Transverse colon (tissue), 4 donors: ENCODE measurements at places on chromosomes 7 and 10. TPM values are rescaled to one million over a fixed set of nuclear protein-coding genes. Genes with fewer than 3 reads are reported as not detected.

GRCh38 chr10:28410420-28411135 lies 107.7 kb upstream of the MPP7 start:
- H3K27me3 ChIP-seq = no peaks in the 10 kb centered on the region
- H3K27ac ChIP-seq = no peak overlapping the region
- no peaks in the 10 kb centered on the region for H3K4me1 ChIP-seq
- no peak for DNase-seq
- H3K36me3 ChIP-seq = no peaks in the 10 kb centered on the region

- H3K27ac ChIP-seq = no peak overlapping the region
- no peaks in the 10 kb centered on the region for H3K4me1 ChIP-seq
- H3K27me3 ChIP-seq = no peaks in the 10 kb centered on the region
- no peaks in the 10 kb centered on the region for H3K36me3 ChIP-seq
- no peak for DNase-seq
- H3K4me3 ChIP-seq = no peak overlapping the region
Measured at GRCh38 chr7:37516664-37517063, 68.0 kb upstream of the ELMO1 start.

The UTF1 gene
- total RNA-seq = not detected

The GARIN1A gene
- total RNA-seq = not detected

GRCh38 chr7:36227223-36227622 lies 74.2 kb downstream of the EEPD1 start:
- DNase-seq = peak; percentile 54
- H3K36me3 ChIP-seq = no peaks in the 10 kb centered on the region
- H3K4me3 ChIP-seq = no peak overlapping the region
- H3K4me1 ChIP-seq = peaks cover 13% of the 10 kb centered on the region
- no peak overlapping the region for H3K27ac ChIP-seq
- no peaks in the 10 kb centered on the region for H3K27me3 ChIP-seq

GRCh38 chr10:14705548-14706230 lies 69.0 kb downstream of the FAM107B start:
- H3K4me3 ChIP-seq = no peak overlapping the region
- no peak overlapping the region for H3K27ac ChIP-seq
- no peaks in the 10 kb centered on the region for H3K36me3 ChIP-seq
- no peaks in the 10 kb centered on the region for H3K27me3 ChIP-seq

DNA sequence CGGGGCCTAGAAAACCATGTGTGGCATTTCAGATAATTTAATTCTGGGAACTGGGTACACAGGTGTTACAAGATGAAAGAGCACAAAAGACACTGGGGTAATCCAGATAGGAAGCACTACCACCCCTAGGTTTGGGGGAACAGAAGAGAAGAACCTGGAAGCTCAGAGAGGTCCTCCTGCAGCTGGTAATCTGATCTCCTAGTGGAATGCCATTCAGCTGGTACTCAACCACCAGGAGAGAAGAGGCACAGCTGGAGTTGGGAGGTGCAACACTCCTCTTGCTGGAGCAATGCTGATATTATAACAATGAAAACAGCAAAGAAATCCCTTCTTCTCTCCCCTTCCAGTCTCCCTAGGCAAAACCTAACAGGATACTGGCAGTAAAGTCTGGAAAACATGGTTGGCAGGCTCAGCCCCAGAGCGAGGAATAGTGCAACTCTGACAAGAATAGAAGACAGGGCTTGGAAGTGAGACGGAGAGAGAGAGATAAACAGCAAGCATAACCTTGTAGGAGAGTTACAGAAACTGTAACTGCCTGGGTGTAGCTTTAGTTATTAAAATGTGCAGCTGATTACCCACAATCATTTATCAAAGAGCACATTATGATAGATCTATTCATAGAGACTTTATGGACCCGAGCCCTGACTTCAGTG lies 35.0 kb downstream of the NRF1 start:
- H3K27me3 ChIP-seq = no peaks in the 10 kb centered on the region
- H3K36me3 ChIP-seq = no peaks in the 10 kb centered on the region
- H3K27ac ChIP-seq = no peak overlapping the region

The EBLN1 gene
- not detected for total RNA-seq

The IKZF1 gene
- 9.2 TPM for total RNA-seq

DNA sequence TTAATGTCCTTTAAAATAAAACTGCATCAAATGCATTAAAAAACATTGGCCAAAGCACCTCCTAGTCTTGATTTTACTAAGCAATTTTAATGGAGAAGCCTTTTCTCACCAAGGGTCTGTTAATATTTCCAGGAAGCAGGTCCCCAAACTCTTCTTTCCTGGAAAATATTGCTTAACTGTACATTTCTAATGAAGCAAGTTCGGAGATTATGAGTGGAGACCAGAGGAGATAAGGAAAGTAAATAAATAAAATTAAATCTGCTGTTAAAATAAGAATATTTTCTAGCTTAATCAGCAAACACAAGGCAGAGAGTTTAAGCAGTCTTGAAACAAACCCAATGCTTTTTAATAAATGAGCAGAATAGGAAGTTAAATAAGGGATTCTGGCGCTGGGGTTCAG lies 322.4 kb downstream of the PTEN start:
- H3K27me3 ChIP-seq = no peaks in the 10 kb centered on the region
- no peak for DNase-seq
- H3K27ac ChIP-seq = no peak overlapping the region

- DNase-seq = no peak
- no peaks in the 10 kb centered on the region for H3K27me3 ChIP-seq
- no peaks in the 10 kb centered on the region for H3K36me3 ChIP-seq
- no peak overlapping the region for H3K27ac ChIP-seq
- no peaks in the 10 kb centered on the region for H3K4me1 ChIP-seq
Measured at GRCh38 chr10:11337516-11337915, 273.9 kb downstream of the USP6NL start.

GRCh38 chr10:79347894-79348639 lies 798 bp downstream of the PPIF start:
- peak overlapping the region; percentile 93 for H3K27ac ChIP-seq
- H3K4me3 ChIP-seq = peak overlapping the region; percentile 55
- peaks cover 28% of the 10 kb centered on the region for H3K36me3 ChIP-seq
- H3K4me1 ChIP-seq = peaks cover 4% of the 10 kb centered on the region
- no peaks in the 10 kb centered on the region for H3K27me3 ChIP-seq

- no peak overlapping the region for H3K27ac ChIP-seq
- H3K4me1 ChIP-seq = peaks cover 3% of the 10 kb centered on the region
- H3K4me3 ChIP-seq = no peak overlapping the region
- no peak for DNase-seq
- H3K27me3 ChIP-seq = no peaks in the 10 kb centered on the region
Measured at GRCh38 chr10:19651549-19651948, 164.7 kb upstream of the PLXDC2 start.

GRCh38 chr10:128065881-128066534 lies 60.2 kb downstream of the MKI67 start:
- H3K36me3 ChIP-seq = no peaks in the 10 kb centered on the region
- H3K4me1 ChIP-seq = no peaks in the 10 kb centered on the region
- peak; percentile 4 for DNase-seq
- no peaks in the 10 kb centered on the region for H3K27me3 ChIP-seq
- no peak overlapping the region for H3K27ac ChIP-seq
- H3K4me3 ChIP-seq = no peak overlapping the region
